Activated CD4-positive, CD25-positive, alpha-beta regulatory T cell treated with anti-CD3 and anti-CD28 coated beads, Interleukin-2, amount 50 U/mL, for 24 hours (primary cell): ENCODE measurements at places on chromosomes 3 and 15.

GRCh38 chr3:94234177-94234788 lies 171.4 kb downstream of the NSUN3 start:
- ATAC-seq = no peak

GRCh38 chr3:189507856-189508255 lies 123.3 kb upstream of the TP63 start:
- no peak for ATAC-seq

DNA sequence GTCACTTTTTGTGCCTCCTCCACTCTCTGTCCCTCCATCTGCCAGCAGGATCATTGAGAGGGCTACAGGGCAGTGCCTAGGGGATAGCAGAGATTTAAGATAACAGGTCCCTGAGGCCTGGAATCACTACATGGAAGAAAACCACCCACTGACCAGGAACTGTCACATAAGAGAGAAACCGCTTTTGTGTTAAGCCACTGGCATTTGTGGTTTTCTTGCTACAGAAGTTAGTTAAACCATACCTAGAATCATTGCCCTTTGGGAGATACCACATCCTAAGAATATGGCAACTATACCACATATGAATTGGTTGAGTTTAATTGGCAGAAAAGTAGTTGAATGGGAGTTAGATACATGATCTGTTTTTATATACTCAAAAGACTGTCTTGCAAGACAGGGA lies 112.8 kb upstream of the LPP start:
- ATAC-seq = no peak

DNA sequence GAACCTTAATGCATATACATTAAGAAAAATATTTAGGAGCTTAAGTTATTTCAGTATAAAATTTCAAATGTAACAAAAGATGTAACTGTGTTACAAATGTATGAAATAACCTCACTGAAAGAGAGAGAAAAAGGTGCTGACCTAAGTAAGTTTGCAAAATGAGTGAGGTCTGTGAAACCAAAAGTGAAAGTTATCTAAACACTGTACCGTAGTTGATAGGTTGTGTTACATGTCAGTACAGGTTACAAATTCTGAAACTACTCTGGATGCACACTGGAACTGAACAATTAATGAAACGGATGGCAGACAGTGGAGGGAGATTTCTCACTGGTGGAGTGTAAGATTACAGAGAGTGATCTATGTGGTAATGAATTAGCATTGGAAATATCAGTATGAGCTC lies 420.7 kb downstream of the ZNF385D start:
- peak; percentile 48 for ATAC-seq

GRCh38 chr3:112409041-112409440 lies 76.1 kb downstream of the CD200 start:
- ATAC-seq = no peak

DNA sequence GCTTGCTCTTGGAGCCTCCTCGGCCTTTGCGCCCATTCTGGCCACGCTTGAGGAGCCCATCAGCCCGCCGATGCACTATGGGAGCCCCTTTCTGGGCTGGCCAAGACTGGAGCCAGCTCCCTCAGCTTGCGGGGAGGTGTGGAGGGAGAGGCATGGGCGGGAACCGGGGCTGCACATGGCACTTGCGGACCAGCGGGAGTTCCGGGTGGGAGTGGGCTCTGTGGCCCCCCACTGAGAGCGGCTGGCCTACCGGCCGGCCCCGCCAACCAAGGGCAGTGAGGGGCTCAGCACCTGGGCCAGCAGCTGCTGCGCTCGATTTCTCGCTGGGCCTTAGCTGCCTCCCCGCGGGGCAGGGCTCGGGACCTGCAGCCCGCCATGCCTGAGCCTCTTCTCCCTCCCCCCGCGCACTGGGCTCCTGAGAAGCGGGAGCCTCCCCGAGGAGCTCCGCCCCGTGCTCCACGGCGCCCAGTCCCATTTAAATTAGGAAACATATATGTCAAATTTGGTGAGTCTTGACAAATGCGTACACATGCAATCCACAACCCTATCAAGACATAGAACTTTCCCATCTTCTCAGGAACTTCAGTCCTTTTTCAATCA lies 97.6 kb upstream of the CNTN3 start:
- ATAC-seq = no peak

DNA sequence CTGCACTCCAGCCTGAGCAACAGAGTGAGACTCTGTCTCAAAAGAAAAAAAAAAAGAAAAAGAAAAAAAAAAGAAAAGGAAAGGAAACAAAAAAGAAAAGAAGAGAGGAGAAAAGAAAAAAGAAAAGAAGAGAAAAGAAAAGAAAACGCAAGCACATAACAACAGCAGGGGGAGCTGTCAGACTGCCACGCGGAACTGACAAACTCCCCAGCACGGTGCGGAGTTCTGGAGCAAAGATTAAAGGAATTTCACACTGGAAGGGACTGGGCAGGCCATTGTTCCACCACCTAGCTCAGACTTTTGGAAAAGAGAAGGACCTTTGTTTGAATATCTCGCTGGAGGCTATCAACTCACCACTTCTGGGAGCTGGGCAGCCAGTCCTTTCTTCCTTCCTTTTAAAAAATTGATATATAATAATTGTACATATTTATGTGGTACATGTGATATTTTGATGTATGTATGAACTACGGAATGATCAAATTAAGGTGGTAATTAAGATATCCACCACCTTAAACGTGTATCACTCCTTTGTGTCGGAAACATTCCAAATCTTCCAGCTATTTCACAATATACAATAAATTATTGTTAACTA lies 40.5 kb downstream of the DPPA2 start:
- ATAC-seq = no peak

DNA sequence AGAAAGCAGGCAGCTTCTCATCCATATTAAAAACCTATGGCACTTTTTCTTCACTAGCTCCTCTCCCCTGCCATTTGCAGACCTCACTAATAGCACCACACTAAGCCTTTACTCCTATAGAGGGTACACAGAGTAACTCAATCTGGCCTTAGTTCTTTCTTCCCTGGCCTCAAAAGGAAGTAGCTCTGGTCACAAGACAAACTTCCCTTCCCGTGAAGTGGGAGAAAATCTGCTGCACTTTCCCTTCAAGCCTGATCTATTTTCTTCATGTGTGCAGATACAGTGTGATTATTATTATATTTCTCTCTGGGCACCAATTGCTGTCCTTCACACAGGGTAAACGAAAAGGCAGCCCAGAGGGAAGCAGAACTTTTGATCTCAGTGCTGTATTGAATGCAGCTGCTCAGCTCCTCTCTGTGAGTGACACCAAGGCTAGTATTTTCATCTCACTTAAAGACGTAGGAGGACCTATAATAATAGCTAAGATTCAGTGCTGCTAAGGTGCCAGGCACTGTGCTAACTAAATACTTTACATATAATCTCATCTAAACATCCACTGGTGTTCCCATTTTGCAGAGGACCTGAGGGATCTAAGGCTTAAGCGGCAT lies 61.9 kb upstream of the RASGRP1 start:
- no peak for ATAC-seq

GRCh38 chr3:45647148-45647619 lies 42.0 kb upstream of the SACM1L start:
- ATAC-seq = no peak
